ENCODE measurements at places on chromosomes 3 and 15.
A peak's percentile ranks its signal among the peaks of the same experiment; 100 is the strongest.

DNA sequence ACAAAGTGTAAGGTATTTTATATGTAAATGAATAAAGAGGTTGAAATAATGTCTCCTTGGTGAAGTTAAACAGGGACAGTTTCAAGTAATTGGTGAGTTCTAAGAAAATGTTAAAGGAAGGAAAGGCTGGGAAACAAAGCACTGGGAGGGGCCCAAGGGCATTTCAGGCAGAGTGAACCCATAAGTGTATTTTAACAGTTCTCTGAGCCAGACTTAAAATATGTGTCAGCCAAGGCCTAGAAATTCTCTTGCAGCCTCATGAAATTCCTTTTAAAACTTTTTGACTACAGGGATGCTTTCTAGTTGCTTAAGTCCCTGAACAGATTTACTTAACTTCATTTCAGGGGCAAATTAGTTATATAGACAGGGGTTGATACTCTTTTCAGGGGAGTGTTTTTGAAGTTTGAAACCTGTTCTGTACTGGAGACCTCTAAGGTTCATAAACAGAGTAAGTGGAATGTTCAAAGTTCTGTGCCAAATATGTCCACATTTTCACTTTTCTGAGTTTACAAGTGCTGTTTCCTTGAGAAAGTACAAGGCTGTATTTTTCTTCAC is 77.6 kb downstream of the GALK2 start:
- DNase-seq: no peak

GRCh38 chr3:113183748-113184661 is 27.4 kb upstream of the BOC start:
- DNase-seq: no peak

DNA sequence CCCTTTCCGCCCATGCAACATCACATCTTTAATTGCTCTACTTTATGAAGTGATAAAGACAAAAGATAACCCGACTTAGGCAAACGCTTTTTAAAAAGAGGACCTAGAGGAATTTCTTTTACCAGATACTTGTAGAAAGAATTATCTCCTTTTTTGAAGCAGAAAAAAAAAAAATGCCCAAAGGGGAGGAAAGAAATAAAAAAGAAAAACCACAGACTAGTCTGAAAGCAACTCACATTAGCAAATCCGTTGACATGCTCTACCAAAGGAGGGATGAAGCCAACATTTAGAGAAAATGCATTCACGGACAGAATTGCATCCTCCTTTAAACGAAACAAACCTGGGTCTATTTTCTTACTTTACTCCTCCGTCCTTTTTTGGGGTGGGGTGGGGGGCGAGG is 213.6 kb downstream of the MEIS2 start:
- no peak for DNase-seq

- DNase-seq: peak; percentile 51
Observed at GRCh38 chr3:20080956-20081554, 40.8 kb downstream of the KAT2B start.

DNA sequence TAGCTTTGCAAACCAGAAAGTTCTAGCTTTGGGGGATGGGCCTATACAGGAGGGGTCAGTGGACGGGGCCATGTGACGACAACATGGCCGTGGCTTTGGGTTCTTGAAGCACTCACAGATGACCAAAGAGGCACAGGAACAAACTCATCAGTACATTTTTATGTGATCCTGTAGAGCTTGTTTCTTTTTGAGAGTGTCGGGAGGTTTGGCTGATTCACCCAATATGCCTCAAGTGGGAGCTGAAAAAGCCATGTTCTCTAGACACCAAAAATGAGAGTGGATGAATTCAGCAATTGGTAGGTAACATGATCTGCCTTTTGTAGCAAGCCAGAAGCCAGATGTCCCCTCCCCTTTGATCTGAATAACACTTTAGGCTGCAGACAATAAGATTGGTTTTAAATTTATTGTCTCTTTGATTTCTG is 30.1 kb downstream of the GREM1 start:
- DNase-seq: no peak

- DNase-seq: peak; percentile 64
Observed at GRCh38 chr3:30042274-30042859, 564.0 kb upstream of the TGFBR2 start.
